ENCODE measurements at places on chromosomes 2 and 18.

GRCh38 chr2:202911203-202911511 is 316 bp downstream of the WDR12 start:
- no peak for DNase-seq

GRCh38 chr18:46312221-46312620 is 208.0 kb downstream of the HAUS1 start:
- DNase-seq: no peak

DNA sequence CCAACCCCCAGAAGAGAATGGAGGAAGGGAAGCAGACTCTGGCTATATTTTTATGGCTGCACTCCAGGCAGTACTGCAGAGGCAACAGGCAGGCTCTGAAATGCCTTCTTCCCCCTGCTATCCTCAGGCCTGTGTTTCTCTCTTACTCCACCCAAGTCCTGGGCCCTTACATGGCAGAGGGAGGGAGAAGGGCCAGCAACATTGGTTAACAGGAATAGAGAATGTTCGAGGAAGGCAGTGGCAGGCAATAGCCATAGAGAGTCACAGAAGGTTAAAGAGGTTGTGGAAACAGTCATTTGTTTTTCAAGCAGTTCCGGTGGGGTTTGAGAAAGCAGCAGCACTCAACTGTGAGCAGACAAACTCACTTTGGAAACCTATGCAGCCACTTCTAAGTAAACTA is 15.1 kb upstream of the DARS1 start:
- DNase-seq: peak; percentile 26

GRCh38 chr2:42361728-42362283 is 789 bp upstream of the COX7A2L start:
- DNase-seq: no peak

GRCh38 chr2:220756653-220757052 is 815.5 kb downstream of the EPHA4 start:
- DNase-seq: no peak

Data from endothelial cell (in vitro differentiated cells).